ENCODE measurements at places on chromosomes 5 and 9.

- no peak for DNase-seq
These were observed 38.0 kb upstream of the CCDC152 start for GRCh38 chr5:42718591-42718990.

DNA sequence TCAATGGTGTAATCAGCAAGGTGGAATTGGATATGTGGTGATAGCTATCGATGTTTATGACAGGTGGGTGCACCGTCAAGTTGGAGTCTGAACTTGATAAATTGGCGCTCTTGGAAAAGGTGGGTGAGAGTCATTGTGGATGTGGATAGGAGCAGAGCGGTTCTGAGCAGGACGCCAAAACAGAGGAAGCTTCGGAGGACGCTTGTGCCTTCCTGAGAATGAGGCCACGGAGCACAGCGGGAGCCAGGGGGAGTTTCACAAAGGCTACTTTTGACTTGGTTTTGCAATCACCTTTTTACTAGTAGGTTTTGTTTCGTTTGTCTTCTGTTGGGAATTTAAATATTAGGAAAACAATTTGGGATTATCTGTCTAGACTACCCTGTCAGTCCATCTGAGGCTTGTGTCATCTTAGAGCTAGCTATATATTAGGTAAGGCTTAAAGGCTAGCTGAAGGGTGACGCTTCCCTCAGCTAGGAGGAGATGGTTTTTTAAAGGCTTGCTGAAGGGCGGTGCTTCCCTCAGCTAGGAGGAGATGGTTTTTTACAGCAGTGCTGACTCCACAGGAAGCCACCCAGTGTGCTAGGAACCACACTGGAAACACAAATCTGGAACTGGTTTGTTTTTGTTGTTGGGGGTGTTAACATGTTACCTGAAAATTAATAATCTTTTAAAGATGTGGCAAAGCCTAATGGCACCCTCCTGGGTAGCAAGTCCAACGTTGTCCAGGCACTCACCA lies 142.4 kb upstream of the IRX4 start:
- no peak for DNase-seq

- DNase-seq = peak; percentile 53
These were observed 61.5 kb downstream of the LNPEP start for GRCh38 chr5:96997265-96997859.

DNA sequence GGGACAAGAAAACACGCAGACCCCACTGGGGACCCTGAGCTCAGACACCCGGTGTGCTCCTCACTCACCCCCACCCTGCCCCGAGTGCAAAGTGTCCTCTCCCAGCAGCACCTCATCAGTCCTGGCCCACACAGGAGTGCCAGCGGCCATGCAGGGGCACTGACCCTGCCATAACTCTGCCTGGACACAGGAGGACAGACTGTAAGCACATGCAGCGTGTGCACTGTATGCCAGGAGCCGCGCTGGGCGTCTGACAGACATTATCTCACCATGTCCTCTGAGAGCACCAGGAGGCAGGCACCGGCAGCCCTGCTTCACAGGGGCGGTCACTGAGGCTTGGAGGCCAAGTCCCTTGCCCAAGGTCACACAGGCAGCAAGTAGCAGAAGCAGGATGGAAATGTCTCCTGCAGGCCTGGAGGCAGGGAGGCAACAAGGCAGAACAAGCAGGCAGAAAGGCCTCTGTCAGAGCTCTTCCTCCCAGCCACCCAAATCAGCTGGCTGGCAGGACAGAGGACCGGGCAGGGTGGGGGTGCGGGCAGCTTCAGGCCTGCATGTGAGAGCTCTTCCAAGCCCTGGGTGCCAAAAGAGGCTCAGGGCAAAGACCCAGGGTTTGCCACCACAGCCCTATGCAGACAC lies 8.4 kb downstream of the EEIG1 start:
- no peak for DNase-seq

DNA sequence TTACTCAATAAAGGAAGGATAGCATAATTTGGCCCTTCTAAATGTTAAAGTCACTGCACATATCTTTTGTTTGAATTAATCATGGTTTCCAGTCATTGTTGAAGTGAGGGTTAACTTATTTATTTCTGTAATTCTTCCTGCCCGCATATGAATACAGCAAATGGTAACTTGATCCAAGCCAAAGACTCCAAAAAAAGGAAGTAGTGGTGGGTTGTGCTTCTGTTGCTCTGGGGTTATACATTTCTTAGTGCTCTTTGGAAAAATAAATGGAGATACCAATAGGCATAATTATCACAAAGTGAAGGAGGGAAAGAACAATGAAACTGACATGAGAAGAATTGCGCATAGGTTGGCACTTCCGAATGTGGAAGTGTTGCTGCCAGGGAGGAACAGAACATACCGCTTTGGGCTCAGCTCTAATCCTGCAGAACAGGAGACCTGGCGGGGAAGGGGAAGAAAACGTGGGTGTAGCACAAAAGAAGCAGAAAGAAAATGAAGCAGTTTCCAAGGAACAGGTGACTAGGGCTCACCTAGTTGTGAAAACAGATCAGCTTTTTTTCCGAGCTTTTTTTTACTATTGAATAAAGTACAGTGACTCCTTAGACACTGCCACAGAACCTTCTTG lies 69.7 kb upstream of the TAF11L2 start:
- no peak for DNase-seq

DNA sequence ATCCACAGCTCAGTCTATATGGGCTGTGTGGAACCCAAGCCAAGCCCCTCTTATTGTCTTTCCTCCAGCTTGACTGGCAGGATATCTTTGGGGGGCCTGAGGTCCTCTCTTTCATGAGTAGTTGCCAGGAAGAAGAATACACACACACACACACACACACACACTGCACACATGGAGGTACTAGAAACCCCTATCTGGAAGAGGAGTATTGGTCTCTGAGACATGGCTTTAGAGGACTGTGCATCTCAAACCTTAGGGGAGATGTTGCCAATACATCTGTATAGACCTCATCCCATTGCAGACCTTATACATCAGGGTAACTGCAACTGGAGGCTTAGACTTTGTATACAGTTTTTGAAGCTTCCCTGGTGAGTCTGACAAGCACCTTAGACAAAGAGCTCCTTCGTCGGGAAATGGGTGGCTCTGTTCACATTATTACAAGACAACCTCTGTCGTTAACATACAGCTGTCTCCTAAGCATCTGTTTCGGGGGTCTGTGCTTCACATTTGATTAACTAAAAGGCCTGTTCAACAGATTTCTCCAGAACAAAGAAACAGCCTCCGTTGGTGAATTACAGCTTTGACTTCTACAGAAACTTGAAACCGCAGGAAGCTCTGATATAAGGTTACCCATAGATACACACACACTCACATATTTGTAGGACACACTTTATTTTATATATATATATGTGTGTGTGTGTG lies 5.5 kb upstream of the ENTREP1 start:
- DNase-seq = no peak

- DNase-seq = no peak
These were observed 27.9 kb upstream of the TLE1 start for GRCh38 chr9:81717061-81717746.

GRCh38 chr5:42168091-42168670 lies 243.1 kb downstream of the FBXO4 start:
- DNase-seq = no peak

- no peak for DNase-seq
These were observed 813.8 kb upstream of the DMAC1 start for GRCh38 chr9:8613346-8613825.

GRCh38 chr5:138900281-138900965 lies 25.3 kb upstream of the LRRTM2 start:
- DNase-seq = peak; percentile 76

DNA sequence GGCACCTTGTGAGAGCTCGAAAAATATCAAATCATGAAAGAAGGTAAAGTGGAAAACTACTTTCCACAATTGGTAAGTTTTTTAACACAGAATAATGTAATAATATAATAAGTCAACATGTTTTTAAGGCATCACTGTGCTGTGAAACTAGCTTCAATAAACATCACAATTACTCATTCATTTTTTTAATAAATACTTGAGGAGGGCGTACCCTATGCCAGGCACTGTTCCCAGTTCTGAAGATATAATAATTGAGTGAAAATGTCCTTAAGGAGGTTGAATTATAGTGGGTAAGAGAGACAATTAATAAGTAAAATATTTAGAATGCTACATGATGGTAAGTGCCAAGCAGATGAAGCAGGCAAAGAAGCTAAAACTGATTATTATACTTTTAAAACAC lies 381.4 kb downstream of the ELAVL2 start:
- DNase-seq = no peak

GRCh38 chr5:169828385-169828784 lies 151.9 kb downstream of the INSYN2B start:
- DNase-seq = no peak

DNA sequence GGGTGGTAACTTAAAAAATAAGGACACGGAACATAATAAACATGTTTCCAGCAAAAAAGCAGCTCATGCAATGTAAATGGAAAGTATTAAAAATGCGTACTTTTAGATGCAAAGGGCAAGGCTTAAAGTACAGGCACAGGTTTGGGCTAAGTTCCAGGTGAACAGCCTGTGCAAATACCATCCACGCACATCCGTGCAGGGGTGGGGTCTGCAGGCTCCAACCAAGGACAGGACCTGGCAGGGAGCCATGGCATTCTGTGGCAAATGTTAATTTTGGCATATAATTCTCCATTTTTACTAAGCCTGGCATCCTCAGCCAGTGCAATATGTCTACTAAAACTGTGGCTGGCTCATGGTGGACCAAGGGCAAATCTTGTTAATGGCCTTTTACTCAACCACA lies 365.8 kb upstream of the DAP start:
- no peak for DNase-seq

DNA sequence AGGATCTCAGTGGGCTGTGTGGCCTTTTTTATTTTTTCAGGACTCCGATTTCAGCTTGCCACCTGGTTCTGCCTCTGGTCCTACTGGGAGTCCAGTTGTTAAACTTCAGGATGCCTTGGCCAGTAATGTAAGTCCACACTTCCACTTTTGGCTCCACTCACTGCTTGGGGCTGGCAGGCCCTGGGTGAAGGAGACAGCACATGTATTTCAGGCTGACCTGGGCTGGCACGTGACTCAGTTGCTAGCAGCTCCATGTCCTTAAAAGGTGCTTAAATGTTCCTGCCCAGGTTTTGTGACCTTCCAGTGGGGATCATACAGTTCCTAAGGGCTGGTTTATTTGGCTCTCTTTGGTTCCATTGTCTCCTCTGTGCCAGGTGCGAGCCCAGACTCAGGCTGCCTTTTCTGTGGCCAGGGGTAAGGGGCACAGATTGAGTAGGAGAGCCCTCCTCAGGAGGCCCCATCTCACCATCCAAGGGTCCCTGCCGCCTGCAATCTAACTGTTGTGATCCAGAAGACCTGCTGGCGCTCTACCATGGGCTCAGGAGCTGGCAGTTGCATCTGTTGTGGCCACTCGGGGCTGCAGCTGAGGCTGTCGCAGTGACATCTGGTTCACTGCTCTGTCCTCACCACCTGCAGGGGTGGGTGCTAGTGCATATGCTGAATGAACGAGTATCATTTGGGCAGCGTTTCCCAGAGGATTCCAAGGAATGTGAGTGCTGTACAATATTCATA lies 19.2 kb upstream of the POMT1 start:
- no peak for DNase-seq

GRCh38 chr5:129271308-129271707 lies 176.8 kb downstream of the ISOC1 start:
- no peak for DNase-seq

GRCh38 chr5:5613261-5613990 lies 190.9 kb downstream of the ICE1 start:
- no peak for DNase-seq

DNA sequence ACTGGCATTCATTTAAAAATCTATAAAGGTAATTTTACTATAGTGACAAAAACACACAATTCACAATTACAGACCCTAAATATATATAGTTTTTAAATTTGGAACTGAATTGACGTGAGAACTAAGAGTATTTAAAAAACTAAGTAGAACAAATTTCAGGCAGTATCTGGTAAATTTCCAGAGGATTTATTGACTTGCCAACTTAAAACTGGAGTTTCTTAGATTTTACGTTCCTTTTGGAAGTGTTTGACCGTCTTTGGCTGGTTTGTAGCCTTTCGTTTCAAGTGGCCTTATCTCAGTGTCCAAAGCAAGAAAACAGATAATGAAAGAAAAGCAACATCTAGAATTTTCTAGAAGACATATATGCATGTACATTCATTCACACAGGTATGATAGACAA lies 234.4 kb upstream of the VLDLR start:
- DNase-seq = no peak

DNA sequence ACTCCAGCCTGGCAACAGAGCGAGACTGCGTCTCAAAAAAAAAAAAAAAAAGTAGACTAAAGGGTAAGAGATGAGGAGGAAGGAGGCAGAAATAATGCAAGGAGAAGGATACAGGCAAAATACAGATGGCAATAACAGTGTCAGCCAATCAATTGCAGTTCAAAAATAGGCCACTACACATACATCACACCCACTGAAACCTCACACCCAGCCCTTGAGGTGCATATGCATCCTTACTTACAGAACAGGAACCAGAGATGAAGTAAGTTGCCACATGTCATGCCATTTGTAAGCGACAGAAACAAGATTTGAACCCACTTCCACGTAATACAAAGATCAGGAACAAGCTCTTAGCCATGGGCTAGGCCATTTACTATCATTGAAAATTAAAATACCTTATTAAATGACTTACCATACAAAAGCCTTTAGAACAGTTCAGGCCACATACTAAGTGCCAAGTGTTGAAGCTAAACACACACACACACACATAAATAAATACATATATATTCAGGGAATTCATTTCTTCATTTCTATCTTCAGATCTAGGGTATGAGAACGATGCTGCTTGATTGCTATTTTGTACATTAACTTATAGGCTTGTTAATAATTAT lies 98.4 kb downstream of the FNBP1 start:
- no peak for DNase-seq

- no peak for DNase-seq
These were observed 29.4 kb downstream of the CAMSAP1 start for GRCh38 chr9:135877791-135878527.

- DNase-seq = no peak
These were observed 26.0 kb upstream of the GNE start for GRCh38 chr9:36284226-36284625.

DNA sequence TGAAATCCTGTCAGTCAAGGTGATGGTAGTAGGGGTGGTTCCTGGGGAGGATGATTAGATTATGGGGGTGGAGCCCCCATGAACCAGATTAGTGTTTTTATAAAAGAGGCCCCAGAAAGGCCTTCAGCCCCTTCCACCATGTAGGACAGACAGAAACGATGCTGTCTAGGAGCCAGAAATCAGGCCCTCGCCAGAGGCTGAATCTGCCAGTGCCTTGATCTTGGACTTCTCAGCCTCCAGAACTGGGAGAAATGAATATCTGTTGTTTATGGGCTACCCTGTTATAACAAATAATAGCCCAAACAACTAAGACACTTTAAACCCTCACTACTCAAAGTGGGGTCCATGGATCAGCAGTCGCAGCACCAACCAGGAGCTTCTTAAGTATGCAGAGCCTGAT lies 20.2 kb upstream of the FOXB2 start:
- DNase-seq = no peak

DNA sequence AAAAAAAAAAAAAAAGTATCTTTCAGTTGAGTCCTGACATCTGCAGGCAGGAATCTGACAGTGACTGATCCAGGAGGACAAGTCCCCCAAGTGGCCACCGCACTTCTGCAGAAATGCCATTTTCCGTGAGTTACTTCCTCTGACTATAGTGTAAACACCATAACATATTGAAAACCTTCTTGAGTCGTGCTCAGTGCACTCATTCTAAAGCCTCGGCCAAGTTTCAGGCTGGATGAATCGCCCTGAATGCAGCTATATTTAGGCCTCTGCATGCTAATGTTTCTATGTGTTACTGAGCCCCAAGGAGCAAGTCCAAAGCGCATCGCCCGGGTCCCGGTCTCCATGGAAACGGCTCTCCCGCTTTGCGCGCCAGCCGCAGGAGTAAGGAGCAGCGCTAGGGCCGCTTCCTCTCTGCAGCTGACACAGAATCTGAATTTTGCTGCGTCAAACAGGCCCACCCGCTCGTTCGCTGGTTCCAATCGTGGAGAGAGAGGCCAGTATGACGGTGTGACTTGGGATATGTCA lies 335.4 kb downstream of the MSX2 start:
- no peak for DNase-seq
